Jurkat, Clone E6-1 (cell line): ENCODE measurements at places on chromosomes 11 and 22.

GRCh38 chr11:72755713-72756285, 3.6 kb upstream of the ARAP1 start:
- no peak for DNase-seq

- no peak for DNase-seq
Observed at GRCh38 chr11:35619855-35620640, 1.8 kb downstream of the FJX1 start.

GRCh38 chr11:16909359-16910035, 104.7 kb downstream of the PLEKHA7 start:
- no peak for DNase-seq

DNA sequence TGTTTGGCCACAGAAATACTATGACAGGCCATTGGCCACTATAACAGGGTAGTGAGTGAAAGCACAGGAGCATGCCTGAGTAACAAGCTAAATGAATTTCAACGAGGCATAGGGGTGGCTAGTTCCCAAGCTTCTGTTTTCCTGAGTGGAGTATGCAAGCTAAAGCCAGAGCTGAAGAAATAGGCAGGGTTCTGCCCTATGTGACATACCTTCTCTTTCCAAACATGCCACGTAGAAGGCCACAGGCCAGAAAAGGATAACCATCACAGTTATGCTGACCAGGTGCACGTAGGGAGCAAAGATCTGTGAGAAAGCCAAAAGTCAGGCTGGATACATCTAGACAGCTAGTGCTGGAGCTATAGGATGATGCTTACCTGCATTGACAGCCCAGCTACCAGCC, 30.6 kb downstream of the GDPD4 start:
- no peak for DNase-seq

GRCh38 chr22:44521326-44522074, 23.5 kb upstream of the RTL6 start:
- DNase-seq, result no peak

- DNase-seq, result no peak
Observed at GRCh38 chr22:38881997-38882879, 10.2 kb upstream of the CBX6 start.

GRCh38 chr22:36881504-36882245, 20.9 kb downstream of the NCF4 start:
- DNase-seq, result peak; percentile 60

DNA sequence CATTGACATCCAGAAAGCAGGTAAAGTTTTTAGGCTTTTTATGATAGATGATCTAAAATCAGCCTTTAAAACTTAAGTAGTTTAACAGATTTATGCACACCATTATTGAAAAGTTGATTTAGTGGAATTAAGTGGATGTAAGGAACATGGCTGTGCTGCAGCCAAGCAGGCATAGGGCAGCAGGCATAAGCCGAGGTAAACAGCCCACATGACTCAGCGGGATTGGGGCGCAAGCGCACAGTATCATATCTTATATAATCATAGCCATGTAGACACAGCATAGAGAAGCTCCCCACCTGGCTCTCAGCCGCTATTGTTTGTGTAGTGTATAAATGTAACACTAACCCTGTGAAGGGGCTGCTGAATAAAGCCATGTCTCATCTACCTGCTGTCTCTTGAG, 157.5 kb downstream of the WNT11 start:
- DNase-seq, result peak; percentile 54

GRCh38 chr11:67262731-67263675, 3.3 kb upstream of the GRK2 start:
- peak; percentile 69 for DNase-seq

- no peak for DNase-seq
Observed at GRCh38 chr22:21631025-21631424, 1.2 kb upstream of the YDJC start.

DNA sequence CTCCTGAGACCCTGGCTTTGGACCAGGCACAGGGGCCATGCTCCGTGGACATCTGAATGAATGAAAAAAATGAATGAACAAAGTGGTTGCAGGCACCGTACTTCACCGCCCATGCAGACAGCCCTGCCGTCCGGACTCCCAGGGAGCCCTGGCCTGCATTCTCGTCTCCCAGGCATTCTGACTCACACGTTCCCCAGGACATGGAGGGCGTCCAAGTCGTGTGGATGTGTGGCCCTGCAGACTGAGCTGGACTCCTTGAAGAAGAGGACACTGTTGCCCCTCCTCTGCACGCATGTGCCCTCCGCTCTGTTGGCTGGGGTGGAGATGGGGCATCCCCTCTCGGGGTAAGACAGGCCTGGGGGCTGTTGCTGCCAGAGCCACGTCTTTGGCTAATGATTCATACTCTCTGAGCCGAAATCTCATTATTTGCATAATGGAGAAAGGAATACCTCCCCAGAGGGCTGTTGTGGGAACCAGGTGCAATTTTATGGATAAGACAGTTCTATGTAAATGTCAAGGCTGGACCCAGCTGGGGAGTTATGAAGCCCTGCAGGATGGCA, 49.7 kb downstream of the RTL6 start:
- DNase-seq, result no peak

GRCh38 chr22:29183971-29184848, 21.5 kb upstream of the EMID1 start:
- no peak for DNase-seq

GRCh38 chr22:45376009-45376408, 37.4 kb downstream of the SMC1B start:
- DNase-seq, result no peak

- DNase-seq, result no peak
Observed at GRCh38 chr11:88799771-88800500, 265.8 kb downstream of the GRM5 start.

GRCh38 chr22:32570501-32570900, 95.9 kb downstream of the FBXO7 start:
- DNase-seq, result no peak

- no peak for DNase-seq
Observed at GRCh38 chr11:127506647-127507046, 506.1 kb upstream of the KIRREL3 start.
